ENCODE measurements at places on chromosomes 7 and 10. TPM values are rescaled to one million over a fixed set of nuclear protein-coding genes. Genes with fewer than 3 reads are reported as not detected.

The TIMM23 gene
- 25.0 TPM for total RNA-seq

The LRGUK gene
- 0.38 TPM for total RNA-seq

The CLCN1 gene
- total RNA-seq: not detected

- no peak for DNase-seq
Measured at GRCh38 chr10:8568401-8568800, 513.9 kb downstream of the GATA3 start.

DNA sequence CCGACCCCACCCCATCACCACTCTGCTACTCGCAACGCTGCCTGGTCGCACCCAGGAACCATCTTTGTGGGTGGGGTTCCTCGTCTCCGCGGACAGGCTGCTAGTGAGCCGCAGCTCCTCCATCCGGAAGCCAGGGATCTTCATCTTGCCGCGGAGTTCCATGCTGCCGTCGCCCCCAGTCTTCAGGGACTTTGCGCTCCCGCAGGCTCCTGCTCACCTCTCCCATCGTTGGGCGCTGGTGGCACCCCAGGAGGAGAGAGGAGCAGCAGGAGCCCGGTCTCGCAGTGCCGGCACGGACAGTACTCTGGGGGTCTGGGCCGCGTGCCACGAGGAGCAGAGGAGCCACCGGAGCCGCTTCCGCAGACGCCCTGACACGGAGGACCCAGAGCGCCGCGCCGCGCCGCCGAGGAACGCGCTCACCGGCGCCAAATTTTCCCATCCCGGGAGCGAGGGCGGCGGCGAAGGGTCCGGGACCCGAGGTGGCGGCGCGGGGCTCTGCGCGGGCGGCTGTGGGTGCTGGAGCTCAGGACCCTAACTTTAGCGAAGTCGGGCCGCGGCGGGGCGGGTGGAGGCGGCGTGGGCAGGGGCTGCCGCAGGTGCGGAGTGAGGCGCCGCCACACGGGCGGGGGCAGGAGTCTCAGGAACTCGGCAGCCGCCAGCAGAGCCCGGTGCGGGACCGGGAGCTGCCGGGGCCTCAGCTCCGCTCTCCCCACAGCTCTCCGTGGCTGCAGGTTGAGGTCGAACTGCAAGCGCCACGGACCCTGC lies 750.1 kb upstream of the SORCS1 start:
- DNase-seq: no peak

GRCh38 chr10:131553581-131553980 lies 242.1 kb upstream of the TCERG1L start:
- DNase-seq: no peak

- DNase-seq: no peak
Measured at GRCh38 chr10:108771106-108771505, 1152.2 kb downstream of the XPNPEP1 start.

GRCh38 chr7:4225881-4226523 lies 456.1 kb upstream of the FOXK1 start:
- DNase-seq: no peak

DNA sequence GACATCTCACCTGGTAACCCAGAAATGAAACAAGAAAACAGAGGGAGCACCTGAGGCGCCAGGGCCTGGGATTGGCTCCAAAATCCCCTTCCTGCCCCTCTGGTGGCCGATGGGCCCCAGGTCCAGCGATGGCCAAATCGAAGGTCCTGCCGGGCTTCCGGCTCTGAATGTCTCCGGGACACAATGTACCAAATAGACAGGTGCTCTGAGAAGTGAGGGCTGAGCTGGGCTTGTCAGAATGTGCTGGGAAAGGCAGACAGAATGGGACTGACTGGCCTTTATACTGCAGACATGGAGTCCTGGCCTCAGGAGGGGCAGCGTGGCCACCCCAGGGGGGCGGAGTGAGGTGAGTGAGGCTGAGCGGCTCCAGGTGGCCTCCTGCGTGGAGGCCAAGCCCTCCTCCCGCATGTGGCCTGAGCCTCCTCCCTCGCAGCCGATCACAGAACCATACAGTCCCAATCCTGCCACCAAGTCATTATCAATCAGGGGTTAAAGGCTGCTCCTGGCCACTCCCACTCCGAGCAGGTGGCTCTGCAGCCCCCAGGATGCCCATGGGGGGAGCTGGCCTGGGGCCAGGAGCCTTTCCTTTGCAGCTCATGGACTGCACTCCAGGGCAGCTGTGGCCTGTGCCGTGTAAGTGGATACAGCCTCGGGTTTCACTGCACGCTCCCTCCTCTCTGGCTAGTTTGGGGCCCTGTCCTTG lies 185.5 kb downstream of the ADARB2 start:
- no peak for DNase-seq
